A172 (cell line): ENCODE measurements at places on chromosomes 6 and 20.

DNA sequence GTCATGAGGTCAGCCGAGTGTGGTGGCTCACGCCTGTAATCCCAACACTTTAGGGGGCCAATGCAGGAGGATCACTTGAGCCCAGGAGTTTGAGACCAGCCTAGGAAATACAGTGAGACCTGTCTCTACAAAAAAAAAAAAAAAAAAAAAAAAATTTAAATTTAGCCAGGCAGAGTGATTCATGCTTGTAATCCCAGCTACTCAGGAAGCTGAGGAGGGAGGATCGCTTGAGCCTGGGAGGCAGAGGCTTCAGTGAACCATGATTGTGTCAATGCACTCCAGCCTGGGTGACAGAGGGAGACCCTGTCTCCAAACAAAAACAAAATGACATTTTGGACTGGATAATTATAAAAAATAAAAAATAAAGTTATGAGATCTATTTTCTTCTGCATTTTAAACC, 56.2 kb downstream of the ADGRF1 start:
- no peak for DNase-seq

- DNase-seq, result no peak
Measured at GRCh38 chr6:73965539-73966029, 269.6 kb downstream of the CD109 start.

DNA sequence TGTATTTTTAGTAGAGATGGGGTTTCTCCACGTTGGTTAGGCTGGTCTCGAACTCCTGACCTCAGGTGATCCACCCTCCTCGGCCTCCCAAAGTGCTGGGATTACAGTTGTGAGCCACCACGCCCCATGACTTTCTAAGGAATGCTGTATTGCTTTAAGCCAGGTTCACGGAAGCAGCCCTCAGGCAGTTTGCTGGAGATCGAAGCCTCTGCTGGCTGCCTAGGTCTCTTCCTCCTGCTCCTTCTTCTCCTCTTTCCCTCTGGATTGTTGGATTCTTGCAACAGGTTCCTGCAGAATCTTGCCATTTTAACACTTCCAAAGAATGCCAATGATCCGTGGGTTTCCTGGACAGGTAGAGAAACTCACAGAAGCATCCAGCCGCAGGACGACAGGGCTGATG, 29.3 kb upstream of the B4GALT5 start:
- no peak for DNase-seq

DNA sequence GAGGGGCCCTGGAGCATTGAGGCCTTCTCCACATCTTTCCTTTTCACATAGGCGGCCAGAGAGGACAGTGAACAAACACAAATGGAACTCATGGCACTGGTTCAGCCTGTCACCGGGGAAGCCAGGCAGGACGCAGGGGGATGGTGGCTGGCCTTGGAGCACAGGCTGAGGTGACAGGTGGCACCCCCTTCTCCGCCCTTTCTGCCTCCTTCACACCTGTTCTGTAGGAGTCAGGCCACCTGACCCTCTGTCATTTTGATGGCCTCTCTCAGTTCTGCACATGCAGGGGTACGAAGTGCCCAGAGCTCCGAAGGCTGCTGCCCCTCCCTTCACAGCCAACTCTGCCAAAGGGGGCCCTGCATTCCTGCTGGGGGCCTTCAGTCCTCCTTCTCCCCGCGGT, 60.8 kb downstream of the CD40 start:
- no peak for DNase-seq

GRCh38 chr6:147207351-147207750, 3.1 kb downstream of the STXBP5 start:
- peak; percentile 28 for DNase-seq

DNA sequence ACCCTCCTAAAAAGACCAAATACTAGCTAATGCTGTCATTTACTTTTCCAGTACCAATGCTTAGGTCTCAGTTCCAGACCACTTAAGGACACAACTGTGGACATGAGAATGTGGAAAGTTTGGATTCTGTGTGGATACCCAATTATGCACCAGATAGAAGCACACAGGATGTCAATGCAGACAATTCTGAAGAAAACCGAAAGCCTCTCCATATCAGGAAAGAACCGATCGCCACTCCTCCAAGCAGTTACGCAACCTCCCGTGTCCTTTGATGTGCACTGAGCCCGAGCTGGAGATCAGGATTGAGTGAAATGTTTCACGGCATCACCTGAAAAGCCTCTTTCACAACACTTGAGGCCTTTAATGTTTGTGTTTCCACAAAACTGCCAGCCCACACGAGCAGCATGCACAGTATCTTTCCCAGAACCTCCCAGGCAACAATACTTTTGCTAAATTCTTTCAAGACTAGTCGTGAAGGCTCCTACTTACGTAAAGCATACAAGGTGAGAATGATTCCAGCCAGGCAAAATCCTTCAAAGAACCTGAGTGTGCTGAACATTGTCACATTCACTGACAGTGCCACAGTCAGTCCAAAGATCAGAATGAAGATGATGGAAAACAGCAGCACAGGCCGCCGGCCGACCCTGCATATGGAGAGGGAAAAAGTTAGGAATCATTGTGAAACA, 47.0 kb downstream of the SLC22A23 start:
- DNase-seq, result no peak
